H1 (cell line): ENCODE measurements at places on chromosomes 7 and 10.

DNA sequence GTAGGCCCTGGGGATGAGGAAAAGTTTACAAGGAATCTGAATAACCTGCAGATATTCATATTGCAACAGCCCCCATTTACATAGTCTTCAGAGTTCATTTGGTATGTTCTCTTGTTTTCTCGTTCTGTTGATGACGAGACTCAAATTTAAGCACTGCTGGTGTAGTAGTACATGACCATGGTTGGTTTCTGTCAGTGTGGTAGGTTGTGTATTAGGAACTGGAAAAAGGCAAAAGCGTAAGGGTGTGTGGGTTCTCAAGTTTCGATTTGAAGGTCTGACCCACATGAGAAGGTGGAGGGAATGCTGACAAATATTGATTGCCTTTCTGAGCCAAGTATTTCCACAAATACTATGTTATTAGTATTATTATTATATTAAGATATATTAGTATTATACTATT lies 151.7 kb downstream of the AUTS2 start:
- no peak for DNase-seq

DNA sequence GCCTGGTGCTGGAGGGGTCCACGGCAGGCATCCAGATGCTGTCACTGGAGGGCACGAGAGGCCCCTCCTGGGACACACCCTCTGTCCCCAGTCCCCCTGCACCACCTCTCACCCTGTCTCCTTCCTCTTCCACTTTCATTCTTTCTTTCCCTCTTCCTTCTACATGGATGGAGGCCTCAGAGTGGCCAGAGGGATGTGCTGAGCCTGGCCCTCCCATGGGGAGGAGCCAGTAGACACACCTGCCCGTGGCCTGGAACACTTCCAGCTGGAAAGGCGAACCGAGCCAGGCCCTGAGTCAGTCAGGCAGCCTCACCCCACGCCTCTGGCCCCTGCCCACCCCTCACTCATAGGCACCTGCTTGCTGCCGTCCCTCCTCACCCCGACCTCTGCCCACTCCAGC lies 55.9 kb upstream of the MXI1 start:
- no peak for DNase-seq

DNA sequence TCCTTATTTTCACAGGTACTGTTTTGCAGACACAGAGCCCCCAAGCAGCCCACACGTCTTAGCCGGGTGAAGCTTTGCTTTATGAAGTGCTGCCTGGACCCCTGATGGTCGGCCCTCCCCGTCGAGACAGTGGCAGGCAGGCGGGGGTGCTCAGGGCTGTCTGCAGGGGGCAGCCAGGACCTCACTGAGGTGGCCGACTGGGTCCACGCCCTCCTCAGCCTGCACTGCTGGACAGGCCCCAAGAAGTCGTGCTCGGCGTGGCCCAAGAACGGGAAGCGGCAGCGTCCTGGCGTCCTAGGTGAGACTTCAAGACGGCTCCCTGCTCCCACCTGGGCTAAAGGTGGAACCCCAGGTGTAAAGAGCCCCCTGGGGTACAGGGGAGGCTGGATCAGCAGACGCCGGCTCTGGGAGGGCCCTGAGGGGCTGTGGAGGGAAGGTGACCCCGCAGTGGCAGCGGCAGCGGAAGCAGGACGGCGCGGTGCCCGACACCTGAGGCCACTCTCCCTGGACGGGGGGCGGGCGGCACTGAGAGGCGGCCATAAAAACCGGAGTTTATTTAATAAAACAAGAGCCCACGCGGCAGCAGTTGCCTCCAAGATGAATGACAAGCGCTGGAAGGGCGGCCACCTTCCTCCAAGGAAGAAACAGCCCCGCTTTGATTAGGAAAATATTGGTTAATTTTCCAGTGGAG lies 179.4 kb downstream of the ELFN1 start:
- no peak for DNase-seq

GRCh38 chr7:144691240-144691639 lies 144.6 kb downstream of the TPK1 start:
- DNase-seq: no peak

- no peak for DNase-seq
Measured at GRCh38 chr10:60405172-60405571, 15.5 kb upstream of the ANK3 start.

GRCh38 chr10:62655337-62655994 lies 149.1 kb upstream of the ADO start:
- no peak for DNase-seq

- no peak for DNase-seq
Measured at GRCh38 chr7:44398953-44399574, 73.7 kb upstream of the CAMK2B start.

GRCh38 chr10:2197663-2198062 lies 460.3 kb upstream of the ADARB2 start:
- DNase-seq: no peak

DNA sequence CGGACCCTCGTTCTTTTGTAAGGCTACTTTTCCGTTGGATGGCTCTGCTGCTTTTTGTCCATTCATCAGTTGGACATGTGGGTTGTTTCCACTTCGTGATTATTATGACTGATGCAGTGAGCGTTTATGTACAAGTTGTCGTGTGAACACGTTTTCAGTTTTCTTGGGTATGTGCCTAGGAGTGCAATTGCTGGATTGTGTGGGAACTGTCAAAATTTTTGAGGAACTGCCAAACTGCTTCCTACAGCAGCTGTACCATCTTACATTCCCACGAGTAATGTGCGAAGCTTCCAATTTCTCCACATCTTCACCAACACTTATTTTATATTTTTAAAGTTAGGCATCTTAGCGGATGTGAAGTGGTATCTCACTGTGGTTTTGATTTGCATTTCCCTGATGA lies 10.4 kb downstream of the FKBP6 start:
- DNase-seq: no peak

- DNase-seq: no peak
Measured at GRCh38 chr7:74253835-74254128, 417 bp downstream of the RFC2 start.

- no peak for DNase-seq
Measured at GRCh38 chr10:73459683-73460314, 26.4 kb upstream of the MSS51 start.

GRCh38 chr10:30833628-30833970 lies 198.1 kb downstream of the ZNF438 start:
- DNase-seq: no peak

DNA sequence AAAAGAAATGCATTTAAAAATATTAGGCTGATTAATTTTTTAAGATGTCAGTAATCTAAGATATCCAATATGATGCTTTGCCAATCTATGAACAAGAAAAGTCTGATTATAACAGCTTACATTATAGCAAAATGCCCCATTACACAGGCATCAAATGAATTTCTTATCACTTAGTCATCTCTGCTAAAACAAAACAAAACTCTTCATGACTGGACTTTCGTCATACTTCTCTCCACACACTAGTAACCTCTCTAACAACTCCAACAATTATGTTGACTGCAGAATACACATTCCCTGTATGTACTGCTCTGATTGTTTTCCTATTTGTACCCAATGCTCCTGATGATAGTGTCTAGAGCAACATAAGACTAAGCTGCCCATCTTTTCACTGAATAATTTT lies 3.8 kb upstream of the MKI67 start:
- DNase-seq: no peak

- peak; percentile 75 for DNase-seq
Measured at GRCh38 chr7:15685358-15686294, 857 bp downstream of the MEOX2 start.

- DNase-seq: no peak
Measured at GRCh38 chr7:31853380-31853779, 166.4 kb downstream of the PPP1R17 start.

GRCh38 chr7:102232611-102233286 lies 53.9 kb upstream of the SH2B2 start:
- DNase-seq: no peak

- no peak for DNase-seq
Measured at GRCh38 chr7:131501422-131501821, 55.0 kb downstream of the PODXL start.

DNA sequence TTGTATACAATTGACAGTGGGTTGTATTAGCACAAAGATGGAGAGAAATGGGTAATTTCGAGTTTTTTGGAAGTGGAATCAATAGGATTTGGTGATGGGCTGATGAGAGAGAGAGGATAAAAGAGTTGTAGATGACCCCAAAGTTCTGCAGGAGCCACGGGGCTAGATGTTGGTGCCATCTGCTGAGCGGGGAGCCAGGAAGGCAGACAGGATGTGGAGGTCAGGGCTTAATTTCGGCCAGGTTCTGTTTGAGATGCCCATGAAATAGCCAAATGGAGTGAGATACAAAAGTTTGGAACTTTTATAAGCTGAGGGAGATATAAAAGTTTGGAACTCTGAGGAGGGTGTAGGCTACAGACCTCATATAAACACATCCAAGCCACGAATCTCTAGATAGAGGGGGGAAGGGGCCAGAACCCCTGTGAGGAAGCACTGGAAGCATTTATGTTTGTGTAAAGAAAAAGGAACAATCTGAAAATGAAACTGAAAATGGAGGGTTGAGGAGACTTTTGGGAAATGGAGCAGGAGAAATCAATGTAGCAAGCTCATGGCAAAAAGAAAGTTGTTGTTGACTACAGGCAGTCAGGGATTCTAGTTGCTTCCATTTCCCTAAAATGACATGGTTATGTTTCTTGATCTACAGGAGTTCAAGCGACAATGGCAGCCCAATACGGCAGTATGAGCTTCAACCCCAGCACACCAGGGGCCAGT lies 2.2 kb downstream of the GIMAP4 start:
- no peak for DNase-seq

DNA sequence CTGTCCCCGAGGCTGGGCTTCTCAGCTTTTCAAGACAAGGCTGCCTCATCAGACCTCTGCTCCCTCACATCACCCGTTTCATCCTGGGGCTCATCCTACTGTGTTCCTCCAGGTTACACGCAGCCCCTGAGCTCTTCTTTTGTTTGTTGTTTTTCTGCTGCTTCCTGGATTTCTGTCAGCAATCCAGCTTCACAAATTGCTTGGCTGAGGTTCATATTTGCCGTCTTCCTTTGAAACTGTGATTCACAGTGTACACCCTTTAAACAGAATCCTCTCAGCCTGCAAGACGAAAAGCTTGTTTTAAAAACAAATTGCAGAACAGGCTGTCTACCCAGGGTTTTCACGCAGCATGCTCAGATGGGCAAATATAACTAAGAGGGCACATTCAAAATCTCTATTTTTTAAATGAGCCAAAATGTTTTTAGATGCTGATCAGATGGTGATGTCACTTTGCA lies 39.1 kb upstream of the PARD3 start:
- no peak for DNase-seq

DNA sequence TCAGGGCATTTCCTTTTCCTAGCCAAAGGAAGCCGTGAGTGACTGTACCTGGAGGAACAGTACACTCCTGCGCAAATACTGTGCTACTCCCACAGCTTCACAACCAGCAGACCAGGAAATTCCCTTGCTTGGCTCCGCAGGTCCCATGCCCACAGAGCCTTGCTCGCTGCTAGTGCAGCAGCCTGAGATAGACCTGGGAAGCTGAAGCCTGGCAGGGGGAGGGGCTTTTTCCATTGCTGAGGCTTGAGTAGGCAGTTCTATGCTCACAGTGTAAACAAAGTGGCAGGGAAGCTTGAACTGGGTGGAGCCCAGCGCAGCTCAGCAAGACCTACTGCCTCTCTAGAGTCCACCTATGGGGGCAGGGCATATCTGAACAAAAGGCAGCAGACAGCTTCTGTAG lies 291.2 kb downstream of the HGF start:
- no peak for DNase-seq

DNA sequence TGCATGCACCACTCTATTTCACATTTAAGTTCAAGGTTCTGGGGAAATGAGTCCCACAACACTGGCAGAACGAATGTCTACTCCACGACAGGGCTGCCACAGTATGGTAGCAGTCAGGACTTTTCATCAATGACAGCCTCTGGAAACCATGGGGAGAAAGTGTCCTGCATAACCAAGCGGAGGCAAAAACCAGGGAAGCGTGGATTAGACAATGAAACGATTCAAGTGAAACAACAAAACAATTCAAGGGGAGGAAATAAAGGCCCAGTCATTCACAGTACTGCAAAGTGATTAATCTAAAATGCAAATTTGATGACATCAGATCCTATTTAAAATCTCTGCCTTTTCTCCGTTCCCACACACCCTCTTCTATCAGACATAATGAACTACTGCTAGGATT lies 168.2 kb downstream of the DPY19L1 start:
- DNase-seq: no peak

GRCh38 chr7:69190763-69191162 lies 407.5 kb upstream of the AUTS2 start:
- DNase-seq: no peak

DNA sequence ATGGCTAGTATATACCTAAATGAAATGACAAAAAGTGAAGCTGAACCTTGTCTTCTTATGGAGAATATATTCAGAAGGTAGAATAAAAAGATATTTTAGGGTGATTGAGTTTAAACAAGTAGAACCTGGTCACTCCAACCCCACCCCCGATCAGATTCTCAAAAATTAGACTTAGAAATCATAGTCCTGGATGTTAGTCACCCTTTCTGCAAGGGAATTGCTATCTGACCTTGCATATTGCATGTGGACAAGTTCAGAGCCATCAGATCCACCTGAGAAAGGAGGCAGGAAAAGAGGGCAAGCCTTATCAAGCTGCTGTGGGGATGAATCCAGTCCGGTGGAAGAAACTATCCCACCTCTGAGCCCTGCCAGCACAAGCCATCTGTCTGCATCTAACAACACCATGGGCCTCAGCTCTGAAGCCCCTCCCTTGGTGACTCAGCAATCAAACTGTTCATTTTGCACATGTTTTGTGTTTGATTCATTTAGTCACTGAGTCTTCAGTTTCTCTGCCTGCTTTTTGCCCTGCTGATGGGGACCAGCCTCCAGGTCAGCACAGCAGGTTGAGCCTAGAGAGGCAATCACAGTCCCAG lies 727.3 kb downstream of the AUTS2 start:
- no peak for DNase-seq

- no peak for DNase-seq
Measured at GRCh38 chr7:120843109-120843508, 14.8 kb downstream of the TSPAN12 start.

DNA sequence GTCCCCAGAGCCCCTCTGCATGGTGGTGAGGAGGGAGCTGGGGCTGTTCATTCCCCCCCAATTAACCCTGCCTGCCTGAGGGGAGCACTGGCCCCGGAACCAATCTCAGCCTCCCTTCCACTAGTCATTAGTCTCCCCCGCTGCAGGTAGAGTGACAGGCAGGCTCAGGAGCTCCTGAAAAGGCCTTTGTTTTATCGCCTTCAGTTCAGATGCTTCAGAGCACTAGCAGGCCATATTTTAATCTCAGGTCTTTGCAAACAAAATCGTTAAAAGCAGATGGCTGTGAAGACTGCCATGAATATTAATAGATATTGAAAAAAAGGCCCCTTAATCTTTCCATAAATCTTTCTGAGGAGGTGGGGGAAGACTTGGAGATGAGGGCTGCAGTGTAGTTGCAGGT lies 250.7 kb downstream of the RPS24 start:
- no peak for DNase-seq

- no peak for DNase-seq
Measured at GRCh38 chr10:27794157-27794556, 48.5 kb upstream of the MKX start.
